OCI-M1 (cell line): ENCODE measurements at places on chromosomes 3 and 15.

GRCh38 chr3:142087676-142088075 lies 61.7 kb downstream of the TFDP2 start:
- DNase-seq: no peak

DNA sequence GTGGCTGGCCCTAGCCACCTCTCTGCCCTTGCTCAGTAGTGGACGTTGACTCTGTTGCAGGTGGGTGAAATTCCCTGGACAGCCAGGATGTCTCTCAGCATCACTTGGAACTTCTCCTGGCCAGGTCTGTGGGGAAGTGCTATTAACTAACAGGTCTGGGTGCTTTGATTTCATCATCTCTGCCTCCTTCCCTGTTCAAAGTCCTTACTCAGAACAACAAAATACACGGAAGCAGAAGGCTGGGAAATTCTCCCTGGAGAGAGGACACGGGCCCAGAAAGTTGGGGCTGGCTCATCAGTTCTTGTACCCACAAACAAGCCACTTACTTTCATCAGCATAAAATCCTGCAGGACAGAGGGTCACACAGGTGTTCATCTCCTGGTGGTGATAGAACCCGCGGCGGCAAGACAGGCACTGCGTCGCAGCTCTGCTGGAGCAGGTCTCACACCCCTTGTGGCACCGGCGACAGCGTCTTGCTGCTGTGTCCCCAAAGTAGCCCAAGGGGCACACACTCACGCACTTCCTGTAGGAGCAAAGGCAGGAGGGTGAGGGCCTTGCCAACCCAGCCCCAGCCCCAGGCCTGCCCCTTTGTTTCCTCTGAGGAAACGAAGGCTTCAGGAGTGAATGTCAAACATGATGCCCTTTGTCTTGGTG lies 29.6 kb upstream of the SNRPA1 start:
- no peak for DNase-seq

DNA sequence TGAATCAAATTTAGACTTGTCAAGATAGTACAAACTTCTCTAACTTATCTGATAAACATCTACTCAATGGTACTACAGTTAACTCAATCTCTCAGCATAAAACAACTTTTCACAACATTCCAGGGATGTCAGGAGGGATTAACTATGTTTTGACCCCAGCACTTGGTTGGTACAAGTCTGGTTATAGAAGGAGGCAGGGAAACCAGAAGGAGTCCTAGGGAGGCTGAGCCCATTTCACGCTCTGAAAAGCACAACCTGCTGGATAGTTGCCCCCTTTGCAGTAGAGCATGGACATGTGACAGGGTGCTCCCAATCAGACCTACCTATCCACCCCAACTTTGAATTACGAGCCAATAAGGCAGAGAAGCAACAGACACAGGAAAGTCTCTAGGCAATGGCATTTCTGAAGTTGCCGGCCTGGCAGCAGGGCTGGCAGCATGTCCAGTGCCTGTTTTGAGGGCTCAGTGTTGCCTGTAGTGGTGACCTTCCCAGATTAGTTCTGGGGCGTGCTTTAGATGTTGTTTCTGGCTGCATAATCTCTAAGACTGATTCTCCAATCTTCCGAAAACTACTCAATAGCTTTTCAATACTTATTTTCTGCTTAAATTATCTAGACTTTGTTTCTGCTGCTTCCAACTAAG lies 8.2 kb downstream of the ANKUB1 start:
- DNase-seq: no peak

DNA sequence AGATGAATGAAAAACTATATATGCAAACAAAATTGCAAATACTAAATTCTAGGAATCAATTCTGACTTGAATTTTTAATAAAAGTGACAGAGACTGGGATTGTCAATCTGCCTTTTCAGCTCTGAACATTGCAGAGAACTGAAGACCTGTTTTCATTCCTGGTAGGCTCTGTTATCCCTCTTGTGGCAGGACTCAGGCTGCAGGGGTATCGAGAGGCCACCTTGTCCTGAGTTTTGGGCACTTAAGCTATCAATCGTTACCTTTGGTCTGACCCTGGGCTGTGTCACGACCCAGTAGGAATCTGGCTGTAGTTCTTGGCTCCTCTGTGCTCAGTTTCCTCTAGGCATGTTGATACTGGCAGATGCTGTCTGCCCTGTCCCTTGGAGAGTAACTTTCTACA lies 238.0 kb downstream of the CACNA2D3 start:
- no peak for DNase-seq

- DNase-seq: no peak
Observed at GRCh38 chr3:3227640-3228039, 48.1 kb upstream of the CRBN start.

DNA sequence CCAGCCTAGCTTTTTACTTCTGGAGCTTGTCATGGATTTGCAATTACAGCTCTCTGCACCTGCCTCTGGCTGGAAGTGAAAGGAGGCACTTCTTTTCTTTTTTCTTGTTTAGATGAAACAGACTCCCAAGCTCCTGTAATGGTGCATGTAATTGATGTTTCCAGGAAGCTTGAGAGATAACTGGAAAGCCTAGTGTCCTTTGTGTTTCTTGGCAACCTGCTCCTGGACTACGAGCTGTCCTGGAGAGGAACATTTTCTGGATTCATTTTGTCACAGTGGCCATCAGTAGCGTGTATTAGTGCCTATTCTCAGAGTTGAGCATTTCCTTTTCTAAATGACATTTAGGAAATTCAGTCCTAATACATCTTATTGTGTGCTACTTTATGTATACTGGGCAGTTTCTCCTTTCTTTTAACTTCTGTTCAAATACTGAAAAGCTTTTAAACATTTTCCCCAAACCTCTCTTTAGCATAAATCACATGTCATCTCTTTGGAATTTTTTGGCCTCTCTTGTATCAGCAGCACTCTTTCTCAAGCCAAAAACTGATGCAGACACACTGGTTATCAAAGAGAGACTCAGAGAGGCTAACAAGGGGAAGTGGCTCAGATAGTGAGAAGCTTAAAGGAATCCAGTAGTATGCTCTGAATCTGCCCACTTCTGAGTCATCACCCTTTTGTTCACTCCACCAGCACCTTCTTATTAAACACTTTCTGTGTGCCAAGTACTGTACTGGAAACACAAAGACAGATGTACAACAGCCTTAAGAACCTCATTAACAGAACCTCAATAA lies 62.6 kb upstream of the SLC2A2 start:
- peak; percentile 42 for DNase-seq

- DNase-seq: peak; percentile 49
Observed at GRCh38 chr3:49841126-49841696, 15.2 kb downstream of the TRAIP start.

DNA sequence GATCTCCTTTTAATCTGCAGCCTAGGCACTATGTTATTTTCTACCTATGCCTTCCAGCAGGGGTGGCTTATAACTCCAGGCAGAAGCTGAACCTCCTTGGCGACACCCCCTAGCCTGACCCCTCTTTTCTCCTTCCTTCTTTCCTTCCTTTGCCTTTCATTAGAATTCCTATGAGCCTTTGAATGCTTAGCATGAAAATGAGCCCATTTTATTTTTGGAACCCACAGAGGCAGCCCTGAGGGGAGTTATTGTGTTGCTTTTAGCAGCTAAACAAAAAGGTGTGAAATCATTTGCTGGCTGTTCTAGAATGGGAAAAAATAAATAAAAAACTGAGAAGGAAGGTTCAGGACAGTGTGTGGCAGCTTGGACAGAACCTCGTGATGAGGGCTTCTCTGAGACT lies 164.6 kb upstream of the ICE2 start:
- DNase-seq: no peak

DNA sequence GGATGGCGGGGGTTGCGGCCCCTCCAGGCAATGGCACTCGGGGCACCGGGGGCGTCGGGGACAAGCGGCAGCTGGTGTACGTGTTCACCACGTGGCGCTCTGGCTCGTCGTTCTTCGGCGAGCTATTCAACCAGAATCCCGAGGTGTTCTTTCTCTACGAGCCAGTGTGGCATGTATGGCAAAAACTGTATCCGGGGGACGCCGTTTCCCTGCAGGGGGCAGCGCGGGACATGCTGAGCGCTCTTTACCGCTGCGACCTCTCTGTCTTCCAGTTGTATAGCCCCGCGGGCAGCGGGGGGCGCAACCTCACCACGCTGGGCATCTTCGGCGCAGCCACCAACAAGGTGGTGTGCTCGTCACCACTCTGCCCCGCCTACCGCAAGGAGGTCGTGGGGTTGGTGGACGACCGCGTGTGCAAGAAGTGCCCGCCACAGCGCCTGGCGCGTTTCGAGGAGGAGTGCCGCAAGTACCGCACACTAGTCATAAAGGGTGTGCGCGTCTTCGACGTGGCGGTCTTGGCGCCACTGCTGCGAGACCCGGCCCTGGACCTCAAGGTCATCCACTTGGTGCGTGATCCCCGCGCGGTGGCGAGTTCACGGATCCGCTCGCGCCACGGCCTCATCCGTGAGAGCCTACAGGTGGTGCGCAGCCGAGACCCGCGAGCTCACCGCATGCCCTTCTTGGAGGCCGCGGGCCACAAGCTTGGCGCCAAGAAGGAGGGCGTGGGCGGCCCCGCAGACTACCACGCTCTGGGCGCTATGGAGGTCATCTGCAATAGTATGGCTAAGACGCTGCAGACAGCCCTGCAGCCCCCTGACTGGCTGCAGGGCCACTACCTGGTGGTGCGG lies 1.9 kb downstream of the CHST2 start:
- DNase-seq: no peak

GRCh38 chr15:69459066-69459465 lies 6.4 kb downstream of the RPLP1 start:
- no peak for DNase-seq

- no peak for DNase-seq
Observed at GRCh38 chr3:181212271-181212670, 222.7 kb upstream of the DNAJC19 start.

- DNase-seq: peak; percentile 21
Observed at GRCh38 chr3:458653-459310, 262.2 kb downstream of the CHL1 start.

- no peak for DNase-seq
Observed at GRCh38 chr15:92205255-92205739, 188.4 kb upstream of the ST8SIA2 start.

GRCh38 chr3:192409838-192410683 lies 317.3 kb downstream of the FGF12 start:
- no peak for DNase-seq

DNA sequence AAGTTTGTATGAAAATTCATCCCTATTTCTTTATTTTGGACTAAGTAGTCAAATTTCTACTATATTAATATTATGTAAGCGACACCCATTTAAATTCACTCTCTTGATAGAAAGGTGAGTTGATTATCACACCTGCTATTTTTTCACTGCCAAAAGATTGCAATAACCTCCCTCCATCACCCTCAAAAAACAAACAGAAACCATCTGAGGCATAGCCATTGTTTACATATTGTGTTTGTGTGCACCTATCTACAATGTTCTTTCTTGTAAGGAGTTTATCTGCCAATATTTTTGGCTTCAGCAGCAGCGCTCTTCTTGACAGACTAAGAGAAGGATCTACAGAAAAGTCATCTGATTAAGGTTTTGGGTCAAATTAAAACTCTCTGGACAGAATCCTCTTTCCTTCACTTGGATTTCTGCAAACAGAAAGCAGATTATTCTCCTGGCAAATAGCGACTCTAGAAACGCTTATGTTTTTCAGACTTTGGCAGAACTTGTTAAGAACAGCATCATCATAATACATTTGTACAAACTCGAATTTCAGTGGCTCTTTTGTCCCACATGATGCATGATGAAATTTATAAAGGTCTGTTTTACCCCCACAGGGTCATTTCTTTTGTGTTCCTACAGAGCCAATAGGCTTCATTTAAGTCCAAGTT lies 48.6 kb downstream of the KCNMB2 start:
- DNase-seq: no peak

DNA sequence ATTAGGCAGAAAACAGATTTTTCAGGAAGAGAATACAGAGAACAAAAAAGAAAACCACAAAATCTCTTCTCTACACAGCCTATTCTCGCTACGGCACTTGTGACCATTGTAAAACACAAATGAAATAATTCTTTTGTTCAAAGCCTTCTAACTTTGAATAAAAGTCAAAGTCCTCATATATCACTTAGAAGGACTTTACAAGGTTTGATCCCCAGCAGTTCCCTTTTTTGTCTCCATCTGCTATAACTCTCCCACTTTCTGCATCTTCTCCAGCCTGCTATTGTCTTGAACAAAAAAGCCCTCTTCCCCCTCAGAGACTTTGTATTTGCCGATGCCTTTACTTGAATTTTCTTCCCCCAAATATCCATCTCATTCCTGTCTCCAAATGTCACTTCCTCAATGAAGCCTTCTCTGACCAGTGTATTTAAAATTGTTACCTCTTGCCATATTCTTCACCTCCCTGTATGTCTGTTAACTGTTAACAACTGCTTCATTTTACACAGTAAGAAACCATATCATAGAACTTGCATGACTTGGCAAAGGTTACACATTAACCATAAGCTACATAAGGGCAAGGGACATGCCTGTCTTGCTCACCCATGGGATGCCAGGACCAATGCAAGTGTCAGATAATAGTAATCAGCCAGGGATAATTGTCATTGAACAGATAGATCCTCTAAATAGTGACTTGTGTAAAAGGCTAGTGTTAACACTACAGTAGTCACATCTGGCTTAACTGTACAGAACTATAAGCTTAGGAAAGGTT lies 122.4 kb downstream of the CBLB start:
- DNase-seq: no peak

GRCh38 chr3:171491361-171491760 lies 31.2 kb upstream of the TNIK start:
- peak; percentile 72 for DNase-seq

DNA sequence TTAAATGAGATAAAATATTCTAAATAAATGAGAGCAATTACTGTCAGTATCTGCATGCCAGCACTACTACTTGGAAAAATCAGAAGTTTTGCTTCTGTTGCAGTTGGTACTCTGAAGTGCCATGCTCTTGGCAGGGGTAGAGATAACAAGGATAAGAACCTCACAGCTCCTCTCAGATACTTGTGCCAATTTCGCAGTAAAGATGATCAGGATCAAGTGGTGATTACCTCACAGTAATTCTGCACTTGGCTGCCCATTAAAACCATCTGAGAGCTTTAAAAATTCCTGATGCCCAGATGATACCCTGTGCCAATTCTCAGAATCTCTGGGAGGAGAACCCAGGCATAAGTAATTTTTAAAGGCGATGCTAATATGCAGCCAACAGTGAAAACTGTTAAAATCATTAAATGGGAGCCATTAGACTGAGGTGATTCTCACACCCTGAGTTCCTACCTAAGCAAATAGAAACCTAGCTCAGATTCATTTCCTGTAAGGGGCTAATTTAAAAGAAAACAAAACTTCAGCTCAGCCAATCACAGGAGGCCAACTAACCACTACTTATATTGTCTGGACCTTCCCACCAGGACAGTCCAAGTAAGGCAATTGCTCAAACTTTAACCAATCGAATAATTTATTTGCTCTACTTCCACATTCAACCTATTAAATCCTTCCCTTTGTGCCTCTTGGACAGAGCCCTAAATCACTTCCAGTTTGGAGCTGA lies 171.2 kb downstream of the KCNMB2 start:
- peak; percentile 38 for DNase-seq

GRCh38 chr15:29472901-29473445 lies 203.4 kb upstream of the NSMCE3 start:
- DNase-seq: no peak

- no peak for DNase-seq
Observed at GRCh38 chr3:53334742-53335141, 12.6 kb downstream of the DCP1A start.
